ENCODE measurements at places on chromosomes 11 and 22. TPM values are rescaled to one million over a fixed set of nuclear protein-coding genes. Genes with fewer than 3 reads are reported as not detected.

The TBC1D22A gene
- total RNA-seq: 45.2 TPM

The NNMT gene
- 27.2 TPM for total RNA-seq

The SLC22A6 gene
- not detected for total RNA-seq

The NCF4 gene
- total RNA-seq: 11.2 TPM

The PRG3 gene
- total RNA-seq: not detected

The HEPN1 gene
- total RNA-seq: not detected

The PRMT3 gene
- 11.1 TPM for total RNA-seq

The VSTM5 gene
- 2.5 TPM for total RNA-seq
